SW 1271 (cell line): ENCODE measurements at places on chromosomes 5 and 9.

GRCh38 chr5:124729720-124730359 is 16.6 kb downstream of the ZNF608 start:
- DNase-seq, result no peak

GRCh38 chr5:42982107-42982622 is 58.0 kb downstream of the ANXA2R start:
- DNase-seq, result no peak

GRCh38 chr5:100864931-100865330 is 38.2 kb downstream of the ST8SIA4 start:
- no peak for DNase-seq

- DNase-seq, result no peak
Observed at GRCh38 chr5:127024821-127025220, 5.5 kb downstream of the MARCHF3 start.

DNA sequence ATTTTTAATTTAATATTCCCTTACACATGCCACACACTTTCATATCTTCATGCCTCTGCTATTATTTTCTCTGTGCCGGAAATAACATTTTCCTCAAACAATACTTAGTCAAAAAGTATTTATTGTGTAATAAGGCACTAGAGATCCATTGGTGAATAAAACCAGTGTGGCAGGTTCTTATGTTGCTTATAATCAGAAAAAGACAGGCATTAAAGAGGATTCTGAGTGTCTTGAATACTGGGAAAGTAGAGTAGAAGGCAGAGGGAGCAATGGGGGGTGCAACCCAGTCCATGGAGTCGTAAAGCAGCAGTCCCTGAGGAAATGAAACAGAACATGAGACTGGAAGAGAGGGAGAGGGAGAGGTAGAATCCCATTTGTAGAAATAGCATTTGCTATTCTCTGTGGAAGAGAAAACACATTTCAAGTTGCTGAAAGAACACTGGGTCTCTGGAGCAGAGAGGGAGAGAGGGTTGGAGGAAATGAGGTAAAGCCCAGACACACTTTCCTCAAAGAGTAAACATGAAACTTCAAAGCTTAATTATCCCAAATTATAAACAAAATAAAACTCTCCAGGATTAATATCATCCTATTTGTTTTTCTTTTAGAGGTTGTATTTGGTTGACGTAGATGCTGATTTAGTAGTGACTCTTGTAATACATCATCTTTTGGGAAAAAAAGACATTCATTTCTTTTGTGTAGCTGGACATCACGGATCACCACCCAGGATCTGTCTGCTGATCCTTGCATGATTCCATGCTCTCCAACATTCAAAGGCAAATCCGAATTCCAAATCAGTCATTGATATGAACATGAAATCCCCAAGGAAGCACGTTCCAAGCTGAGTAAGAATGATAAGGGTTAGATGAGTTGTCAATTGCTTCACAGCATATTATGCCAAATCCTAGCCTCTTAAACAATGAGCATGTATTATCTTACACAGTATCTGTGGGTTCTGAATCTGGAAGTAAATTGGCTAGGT is 37.4 kb upstream of the GRAMD2B start:
- DNase-seq, result no peak

GRCh38 chr5:1887588-1888360 is 5.0 kb upstream of the IRX4 start:
- no peak for DNase-seq

- no peak for DNase-seq
Observed at GRCh38 chr5:114377946-114378345, 16.1 kb downstream of the KCNN2 start.

DNA sequence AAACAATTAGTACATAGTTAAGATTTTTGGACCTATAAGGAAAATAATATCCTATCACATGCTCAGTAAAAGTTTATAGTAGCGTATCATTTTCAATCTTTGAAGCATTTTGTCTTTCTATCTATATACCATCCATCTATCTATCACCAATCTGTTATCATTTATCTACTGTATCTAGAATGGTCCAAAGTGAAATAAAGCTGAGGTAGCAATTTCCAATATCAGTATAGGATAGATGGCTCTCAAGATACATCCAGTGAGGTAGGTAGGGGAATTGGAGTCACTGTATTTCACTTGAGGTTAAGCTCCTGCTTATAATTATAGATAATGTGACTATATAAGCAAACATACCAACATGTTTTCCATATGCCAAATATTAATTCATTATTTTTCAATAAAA is 889.1 kb upstream of the CTNND2 start:
- DNase-seq, result no peak

GRCh38 chr9:123541411-123541810 is 185.4 kb downstream of the CRB2 start:
- no peak for DNase-seq

DNA sequence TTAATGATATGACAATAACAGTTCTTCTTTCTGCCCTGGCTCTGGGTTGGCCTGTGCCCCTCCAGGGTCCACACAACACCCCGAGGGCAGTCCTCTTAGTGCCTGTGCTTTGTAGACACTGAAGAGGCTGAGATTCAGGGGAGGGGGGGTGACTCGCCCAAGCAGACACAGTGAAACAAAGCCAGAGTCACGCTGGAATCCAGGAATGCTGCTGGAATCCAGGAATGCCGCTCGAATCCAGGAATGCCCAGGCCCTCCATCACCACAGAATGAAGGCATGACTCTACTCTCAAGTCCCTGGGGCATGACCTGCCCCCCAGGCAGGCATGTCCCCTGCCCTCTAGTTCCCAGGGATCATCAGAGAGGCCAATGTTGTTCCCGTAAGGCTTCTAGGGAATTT is 73.1 kb downstream of the LRSAM1 start:
- no peak for DNase-seq

- no peak for DNase-seq
Observed at GRCh38 chr9:126482361-126483044, 131.2 kb upstream of the LMX1B start.

GRCh38 chr9:104608336-104608735 is 2.9 kb upstream of the OR13C2 start:
- peak; percentile 22 for DNase-seq

GRCh38 chr9:115022760-115023434 is 92.5 kb upstream of the TNFSF8 start:
- peak; percentile 7 for DNase-seq

DNA sequence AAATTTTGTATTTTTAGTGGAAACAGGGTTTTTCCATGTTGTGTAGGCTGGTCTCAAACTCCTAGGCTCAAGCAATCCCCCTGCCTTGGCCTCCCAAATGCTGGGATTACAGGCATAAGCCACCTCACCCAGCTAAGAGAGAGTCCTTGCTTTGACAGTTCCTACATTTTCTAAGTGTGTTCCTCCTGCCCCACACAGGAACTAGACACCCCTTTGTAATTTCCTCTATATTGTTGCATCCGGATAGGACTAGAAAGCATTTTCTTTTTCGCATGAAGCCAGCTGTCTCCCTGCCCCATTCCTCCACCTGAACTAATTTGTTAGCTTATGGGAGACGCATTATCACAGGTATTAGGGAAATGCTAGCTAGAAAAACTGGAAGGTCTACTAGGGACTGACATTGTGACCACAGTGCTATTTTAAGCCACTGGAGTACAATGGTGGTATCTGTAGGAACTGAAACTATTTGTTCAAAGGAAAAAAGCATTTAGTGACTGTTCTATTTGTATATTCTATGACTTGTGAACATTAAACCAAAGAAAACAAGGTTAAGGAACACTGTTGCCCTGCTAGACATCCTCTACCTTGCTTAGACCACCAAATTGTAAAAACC is 214.1 kb downstream of the SMARCA2 start:
- DNase-seq, result no peak
